KG1 (cell line): ENCODE measurements at places on chromosomes 3 and 15.

- DNase-seq, result no peak
Observed at GRCh38 chr3:22308871-22309270, 557.9 kb upstream of the ZNF385D start.

- no peak for DNase-seq
Observed at GRCh38 chr3:120161902-120162301, 67.7 kb upstream of the GSK3B start.

- no peak for DNase-seq
Observed at GRCh38 chr3:141505166-141505565, 18.3 kb downstream of the RASA2 start.

DNA sequence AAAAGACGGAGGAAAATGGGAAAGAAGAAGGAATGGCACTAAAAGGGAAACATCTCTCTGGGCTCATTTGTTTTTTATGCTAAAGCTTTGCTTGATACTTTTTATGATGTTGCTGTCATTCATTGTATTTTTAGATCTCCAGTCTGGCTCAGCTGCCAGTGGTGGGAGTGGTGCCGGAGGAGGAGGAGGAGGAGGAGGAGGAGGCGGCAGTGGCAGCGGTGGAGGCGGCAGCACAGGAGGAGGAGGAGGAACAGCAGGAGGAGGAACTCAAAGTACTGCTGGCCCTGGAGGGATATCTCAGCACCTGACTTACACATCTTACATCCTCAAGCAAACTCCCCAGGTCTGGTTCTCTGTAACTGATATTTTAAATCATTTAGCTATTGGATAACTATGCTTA lies 49.6 kb downstream of the MAP6D1 start:
- DNase-seq, result no peak

DNA sequence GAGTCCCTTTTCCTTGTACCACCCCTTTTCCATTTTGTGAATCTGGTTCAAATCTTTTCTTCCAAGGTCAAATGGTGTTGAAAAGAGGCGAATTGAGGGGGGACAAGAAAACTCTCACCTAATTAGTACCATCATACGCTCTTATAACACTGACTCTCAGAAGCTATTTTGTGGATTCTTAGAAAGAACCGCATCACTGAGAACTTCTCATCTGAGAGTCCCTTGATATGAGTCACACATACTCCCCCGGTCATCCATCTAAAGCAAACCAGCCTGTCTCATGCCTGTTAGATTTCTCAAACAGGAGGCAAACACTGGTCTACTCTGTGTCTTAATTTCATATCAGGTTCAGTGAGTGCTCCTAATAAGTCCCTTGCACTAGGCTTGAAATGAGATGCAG lies 76.5 kb upstream of the SPRED1 start:
- DNase-seq, result no peak

GRCh38 chr3:129829640-129830039 lies 63.9 kb downstream of the TMCC1 start:
- no peak for DNase-seq

DNA sequence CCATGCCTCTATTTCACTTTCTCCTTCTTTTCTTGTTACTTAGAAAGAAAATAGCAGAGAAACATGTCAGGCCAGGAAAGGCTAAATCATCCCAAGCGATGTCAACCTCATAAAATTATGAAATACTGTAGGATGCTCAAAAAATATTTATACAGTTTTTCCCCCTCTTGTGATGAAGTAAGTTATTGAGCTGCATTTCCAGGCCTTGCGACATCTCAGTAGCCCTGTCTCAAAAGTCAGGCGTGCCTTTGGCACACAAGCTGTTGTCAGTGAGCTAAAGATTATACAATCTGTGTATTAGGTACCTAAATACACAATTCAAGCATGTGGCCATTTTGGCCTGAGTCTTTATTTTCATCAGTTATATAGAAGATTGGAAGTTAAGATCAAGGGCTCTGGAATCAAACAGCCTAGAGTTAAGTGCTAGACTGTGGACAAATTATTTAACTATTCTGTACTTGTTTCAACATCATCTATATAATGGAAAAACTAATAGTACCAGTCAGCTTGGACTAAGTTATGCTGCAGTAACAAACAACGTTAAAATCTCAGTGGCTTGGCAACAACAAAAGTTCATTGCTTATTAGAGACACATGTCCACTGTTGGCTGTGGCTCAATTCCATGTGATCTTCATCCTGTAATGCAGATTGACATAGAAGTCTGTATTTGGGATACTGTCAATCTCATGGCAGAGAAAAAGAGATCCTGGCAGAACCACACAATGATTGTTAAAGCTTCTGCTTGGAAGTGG lies 406.4 kb upstream of the PROK2 start:
- no peak for DNase-seq

- DNase-seq, result no peak
Observed at GRCh38 chr15:48176112-48176511, 2.0 kb downstream of the MYEF2 start.

DNA sequence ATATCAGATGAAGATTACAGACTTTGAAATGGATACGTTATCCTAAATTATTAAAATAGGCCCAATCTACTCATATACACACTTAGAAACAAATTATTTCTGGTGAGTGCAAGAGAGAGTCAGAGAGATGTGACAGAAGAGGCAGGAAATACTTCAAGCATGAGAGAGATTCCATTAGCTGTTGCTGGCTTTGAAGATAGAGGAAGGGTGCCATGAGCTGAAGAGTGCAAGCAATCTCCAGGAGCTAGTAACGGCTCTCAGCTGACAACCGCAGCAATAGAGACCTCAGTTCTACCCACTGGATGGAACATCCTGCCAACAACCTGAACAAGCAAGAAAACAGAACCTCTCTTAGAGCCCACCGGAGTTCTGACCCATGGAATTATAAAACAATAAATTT lies 270.7 kb upstream of the SLITRK3 start:
- no peak for DNase-seq

GRCh38 chr15:100728371-100729201 lies 126.2 kb downstream of the ASB7 start:
- no peak for DNase-seq

- no peak for DNase-seq
Observed at GRCh38 chr3:150062492-150062891, 91.8 kb upstream of the PFN2 start.

DNA sequence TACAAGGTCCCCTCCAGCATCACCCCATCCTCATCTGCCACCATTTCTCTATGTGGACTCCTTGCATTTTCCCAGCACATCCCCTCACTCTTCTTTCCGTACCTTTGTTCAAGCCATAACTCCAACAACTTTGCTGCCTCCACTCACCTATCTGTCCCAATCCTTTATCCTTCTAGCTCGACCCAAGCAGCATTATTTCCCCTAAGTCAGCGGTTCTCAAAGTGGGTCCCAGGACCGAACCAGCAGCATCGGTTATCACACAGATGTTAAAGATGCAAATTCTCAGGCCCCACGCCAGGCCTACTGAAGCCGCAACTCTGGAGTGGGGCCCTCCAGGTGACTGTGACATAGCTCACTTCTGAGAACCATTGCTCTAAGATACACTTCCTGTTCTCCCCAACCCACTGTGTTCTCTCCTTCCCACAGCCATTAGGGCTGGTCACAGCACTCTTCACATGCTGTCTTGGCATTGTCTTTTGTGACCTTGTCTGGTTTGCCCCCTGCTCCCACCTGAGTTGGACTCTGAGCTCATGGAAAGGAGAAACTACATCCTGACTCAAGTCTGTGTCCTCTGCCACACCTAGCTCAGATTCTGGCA lies 56.2 kb downstream of the AAGAB start:
- DNase-seq, result no peak
